ENCODE measurements at places on chromosomes 5 and 9.

DNA sequence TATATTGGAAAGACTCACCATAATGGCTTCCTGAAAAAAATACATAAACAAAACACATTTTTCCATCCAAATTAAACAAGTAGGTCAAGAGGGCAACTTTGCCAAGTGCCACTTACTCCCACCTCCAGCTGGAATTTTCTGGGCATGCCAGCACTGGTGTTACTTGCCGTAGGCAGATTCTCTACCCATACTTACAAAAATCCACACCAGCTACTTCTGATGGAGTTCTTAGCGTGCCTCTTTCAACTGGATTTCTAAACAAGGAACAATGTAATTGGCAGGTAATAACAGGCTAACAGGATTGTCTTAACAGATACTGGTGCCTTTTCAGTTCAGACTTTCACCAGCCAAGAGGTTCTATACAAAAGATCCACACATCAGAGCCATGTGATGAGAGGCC is 301.4 kb downstream of the MLLT3 start:
- DNase-seq, result no peak

- DNase-seq, result no peak
Observed at GRCh38 chr5:151602806-151603205, 11.7 kb upstream of the FAT2 start.

DNA sequence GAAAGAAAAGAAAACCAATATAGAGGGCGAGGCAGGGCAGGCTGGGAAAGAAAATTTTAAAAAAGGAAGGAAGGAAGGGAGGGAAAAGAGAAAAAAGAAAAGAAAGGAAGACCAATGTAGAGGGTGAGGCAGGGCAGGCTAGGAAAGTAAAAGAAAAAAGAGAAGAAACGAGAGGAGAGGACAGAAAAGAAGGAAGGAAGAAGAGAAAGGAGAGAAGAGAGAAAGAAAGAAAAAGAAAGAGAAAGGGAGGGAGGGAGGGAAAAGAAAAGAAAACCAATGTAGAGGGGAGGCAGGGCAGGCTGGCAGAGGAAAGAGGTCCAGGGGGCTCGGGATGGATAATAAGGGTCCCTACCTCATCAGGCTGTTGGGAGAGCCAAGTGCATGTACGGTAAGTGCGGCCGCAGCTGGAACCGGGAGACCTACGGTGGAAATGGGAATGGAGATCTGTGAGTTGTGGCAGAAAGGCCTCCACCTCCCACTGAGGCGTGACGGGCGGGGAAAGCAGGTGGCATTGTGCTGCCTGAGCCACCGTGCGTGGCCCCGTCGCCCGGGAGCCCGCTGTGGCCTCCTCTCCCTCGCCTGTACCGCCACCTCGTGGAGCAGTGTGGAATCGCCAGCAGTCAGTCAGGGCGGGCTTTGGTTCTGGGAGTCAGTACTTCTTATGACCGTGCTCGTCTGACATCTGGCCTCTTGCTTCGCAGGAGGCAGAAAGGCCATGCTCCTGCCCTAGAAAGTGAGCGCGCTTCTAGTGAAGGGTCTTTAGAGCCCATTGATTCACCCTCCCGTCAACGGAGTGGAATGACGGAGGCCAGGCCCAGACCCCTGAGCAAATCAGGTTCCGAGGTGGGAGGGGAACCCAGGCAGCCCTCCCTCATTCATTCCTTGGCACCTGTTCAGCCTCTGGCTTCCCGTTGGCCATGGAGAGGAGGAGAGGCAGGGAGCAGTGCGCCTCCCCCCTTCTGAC is 10.4 kb upstream of the NHP2 start:
- peak; percentile 95 for DNase-seq

DNA sequence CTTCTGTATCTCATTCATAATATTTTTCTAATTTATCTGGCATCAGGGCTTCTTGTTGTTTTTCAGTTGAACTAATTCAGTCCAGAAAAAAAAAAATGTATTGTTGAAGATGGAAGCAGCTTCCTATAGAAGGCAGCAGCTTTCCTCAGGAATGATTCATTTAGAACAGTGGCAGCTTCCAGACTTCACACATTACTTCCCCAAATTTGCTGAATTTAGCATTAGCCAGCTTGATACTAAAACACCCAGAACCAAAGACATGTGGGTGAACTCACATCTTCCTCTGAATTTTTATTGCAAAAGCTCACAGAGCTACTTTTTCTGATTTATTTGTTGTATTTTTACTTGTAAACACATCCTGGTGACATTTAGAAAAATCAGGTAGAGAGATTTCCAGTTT is 53.8 kb downstream of the HCN1 start:
- DNase-seq, result peak; percentile 81

GRCh38 chr5:40396317-40396716 is 283.4 kb upstream of the PTGER4 start:
- no peak for DNase-seq

- no peak for DNase-seq
Observed at GRCh38 chr5:10703676-10704075, 57.4 kb downstream of the DAP start.

DNA sequence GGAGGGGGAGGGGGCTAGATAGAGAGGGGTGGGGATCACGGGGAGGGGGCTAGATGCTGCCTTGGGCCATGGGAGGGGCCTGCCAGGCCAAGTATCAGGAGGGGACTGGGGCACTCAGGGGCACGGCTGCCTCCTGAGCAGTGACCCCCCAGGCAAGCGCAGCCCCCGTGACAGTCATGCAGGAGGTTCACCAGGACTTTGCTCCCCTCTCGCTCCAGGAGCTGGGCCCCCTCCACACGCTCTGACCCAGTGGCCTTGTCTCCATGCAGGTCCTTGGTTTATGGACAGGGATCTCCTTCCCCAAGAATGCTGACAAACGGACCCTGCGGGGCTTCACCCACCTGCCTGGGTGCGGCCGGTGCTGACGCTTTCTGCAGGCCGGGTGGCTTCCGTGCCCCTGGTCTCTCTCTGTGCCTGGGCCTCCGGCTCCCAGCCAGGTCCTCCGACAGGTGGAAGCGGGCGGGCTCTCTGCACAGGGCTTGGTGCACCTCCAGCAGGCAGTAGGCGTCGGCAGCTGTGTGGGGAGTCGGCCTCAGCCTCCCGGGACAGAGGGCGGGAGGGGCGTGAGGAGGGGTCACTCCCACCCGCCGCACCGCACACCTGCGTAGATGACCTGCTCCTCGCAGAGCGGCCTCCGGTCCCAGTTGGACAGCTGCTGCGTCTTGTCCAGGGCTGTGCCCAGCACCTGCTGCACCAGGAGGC is 46.8 kb upstream of the NRARP start:
- DNase-seq, result no peak

DNA sequence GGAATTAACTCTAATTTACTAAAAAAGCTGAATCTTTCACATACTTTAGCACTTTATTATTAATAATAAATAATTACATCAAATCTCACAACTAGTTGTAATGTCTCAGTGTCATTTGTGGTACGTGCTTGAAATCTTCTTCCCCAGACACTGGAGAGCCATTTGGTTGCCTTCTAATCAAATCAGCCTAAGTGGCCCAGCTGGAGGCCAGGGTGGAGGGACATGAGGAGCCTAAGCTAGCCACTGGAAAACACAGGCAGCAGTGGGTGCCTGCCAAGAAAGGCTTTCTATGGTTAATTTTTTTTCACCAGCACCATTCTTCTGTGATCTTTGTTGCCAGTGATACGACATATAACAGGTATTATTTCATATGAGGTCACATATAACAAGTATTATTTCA is 117.0 kb downstream of the ERCC6L2 start:
- no peak for DNase-seq

GRCh38 chr5:151427258-151427657 is 20.1 kb upstream of the SLC36A1 start:
- no peak for DNase-seq

DNA sequence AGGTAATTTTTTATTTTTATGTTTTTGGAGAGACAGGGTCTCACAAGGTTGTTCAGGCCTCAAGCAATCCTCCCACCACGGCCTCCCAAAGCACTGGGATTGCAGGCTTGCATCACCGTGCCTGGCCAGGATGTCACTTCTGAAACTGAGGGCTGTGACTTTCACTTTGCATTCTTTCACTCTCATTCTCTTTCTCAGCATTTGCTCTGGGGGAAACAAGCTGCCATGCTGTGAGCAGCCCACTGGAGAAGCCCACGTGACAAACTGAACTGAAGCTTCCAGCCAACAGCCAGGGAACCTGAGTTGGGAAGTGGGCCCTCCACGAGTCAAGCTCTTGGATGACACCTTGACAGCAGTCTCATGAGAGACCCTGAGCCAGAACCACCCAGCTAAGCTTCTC is 109.4 kb downstream of the C5orf15 start:
- no peak for DNase-seq

DNA sequence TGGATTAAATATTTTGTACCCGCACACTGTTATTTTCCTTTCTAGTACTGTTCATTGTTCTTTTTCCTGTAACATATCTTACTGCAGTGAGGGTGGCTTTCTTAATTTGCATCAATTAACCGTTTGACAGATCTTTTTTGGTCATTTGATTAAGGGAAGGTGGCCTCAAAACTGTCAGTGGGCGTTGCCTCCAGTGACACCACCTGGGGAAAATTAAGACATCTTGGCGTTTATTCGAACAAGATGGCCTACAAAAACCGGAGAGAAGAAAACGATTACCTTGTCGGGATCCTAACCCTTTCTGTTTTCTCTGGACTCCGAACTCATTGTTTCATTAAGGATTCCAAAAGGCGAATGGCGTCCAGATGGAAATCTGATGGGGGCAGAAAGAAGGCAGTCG is 2.0 kb downstream of the BASP1 start:
- DNase-seq, result peak; percentile 87

DNA sequence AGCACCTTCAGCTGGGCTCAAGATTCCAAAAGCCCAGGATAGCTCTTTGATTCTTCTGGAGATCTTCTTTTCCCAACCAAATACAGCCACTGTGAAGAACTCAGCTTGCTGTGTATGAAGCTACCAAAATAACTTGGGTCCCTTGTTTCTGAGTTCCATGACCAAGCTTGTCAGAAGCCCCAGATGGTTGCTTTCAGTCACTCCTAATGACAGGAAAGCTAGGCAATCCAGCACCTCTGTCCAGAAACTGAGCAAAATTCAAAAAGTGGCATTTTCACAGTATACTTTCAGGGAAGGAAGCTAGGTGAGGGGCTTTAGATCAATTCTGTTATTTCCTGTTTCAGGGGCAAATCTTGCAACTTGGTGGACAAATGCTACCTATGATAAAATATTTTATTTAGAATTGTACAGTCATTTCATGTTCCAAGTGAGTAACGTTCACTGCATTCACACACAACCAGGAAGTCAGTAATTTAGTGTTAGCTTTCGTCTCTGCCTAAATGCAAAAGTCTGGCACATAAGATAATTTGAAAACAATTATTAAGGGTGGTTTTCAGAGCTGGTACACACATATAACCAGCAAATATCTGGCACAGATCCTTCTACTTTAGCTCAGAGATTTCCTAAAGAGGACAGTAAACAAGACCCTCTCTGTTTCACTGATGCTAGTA is 330.1 kb downstream of the GLIS3 start:
- DNase-seq, result no peak

DNA sequence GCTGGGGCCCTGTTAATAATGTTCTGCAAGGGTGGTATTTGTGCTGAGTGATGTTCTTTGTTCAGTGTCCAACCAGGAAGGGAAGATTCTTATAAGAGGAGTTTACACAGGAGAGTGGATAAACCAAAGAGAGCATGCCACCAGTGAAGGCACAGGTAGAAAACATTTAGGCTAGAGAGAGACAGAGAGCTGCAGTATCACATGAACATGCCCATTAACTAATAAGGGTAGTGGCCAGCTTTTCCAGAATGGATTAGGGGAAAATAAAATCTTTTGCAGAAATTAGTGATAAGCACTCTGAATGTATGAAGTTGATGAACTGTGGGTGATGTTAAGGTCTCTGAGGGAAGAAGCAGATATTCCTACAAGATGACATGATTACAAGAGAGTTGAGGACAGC is 54.1 kb upstream of the PRLR start:
- no peak for DNase-seq

DNA sequence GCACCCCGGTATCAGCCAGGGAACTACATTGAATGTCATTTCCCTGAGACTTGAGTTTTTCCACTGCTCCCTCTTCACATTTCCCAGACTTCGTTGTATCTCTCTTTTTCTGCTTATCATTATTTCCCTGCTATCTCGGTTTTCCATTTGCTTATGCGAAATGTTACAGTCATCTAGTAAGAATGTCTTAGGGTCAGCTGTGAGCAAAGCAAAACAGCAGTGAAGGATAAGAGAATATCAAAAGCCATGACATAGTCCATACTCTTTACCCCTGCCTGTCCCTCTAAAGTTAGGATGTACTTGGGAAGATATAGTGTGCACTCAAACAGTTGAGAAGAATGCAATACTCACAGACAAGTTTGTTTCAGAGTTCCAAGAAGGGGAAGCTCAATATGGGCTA is 88.7 kb downstream of the ITGA1 start:
- no peak for DNase-seq

DNA sequence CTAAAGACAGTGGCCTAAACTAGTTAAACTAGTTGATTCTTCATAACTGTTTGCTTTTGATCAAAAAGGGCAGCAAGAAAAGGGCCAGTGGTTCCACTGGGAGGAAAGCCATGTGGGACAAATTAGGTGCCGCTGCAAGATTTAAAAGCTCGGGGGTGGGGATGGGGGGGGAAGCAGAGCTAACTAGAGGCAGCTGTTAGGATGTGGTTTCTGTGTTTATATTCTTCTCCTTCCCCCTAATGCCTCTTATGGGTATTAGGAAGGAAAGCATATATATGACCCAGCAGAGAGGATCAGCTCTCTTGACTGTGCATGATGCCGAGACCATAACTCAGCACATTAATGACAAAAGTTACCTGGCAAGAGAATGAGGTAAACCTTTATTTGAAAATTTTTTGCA is 65.7 kb downstream of the EFNA5 start:
- no peak for DNase-seq

DNA sequence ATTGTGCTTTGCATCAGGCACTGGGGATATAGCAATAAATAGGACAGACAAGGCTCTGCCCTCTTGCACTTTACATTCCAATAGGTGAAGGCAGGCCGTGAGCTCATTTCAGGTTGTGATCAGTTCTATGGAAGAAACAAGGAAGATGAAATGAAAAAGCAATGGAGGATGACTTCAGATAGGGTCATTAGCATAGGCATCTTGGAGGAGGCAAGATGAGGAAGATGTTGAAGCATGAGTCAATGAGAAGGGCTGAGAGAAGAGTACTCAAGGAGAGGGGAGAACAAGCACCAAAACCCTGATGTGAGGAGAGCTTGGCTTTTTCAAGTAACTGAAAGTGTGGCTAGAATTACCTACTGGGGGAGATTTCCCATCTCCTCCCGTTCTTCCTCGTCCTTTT is 5.0 kb upstream of the SPARC start:
- DNase-seq, result no peak

GRCh38 chr5:78360924-78361630 is 660 bp downstream of the SCAMP1 start:
- DNase-seq, result peak; percentile 54

DNA sequence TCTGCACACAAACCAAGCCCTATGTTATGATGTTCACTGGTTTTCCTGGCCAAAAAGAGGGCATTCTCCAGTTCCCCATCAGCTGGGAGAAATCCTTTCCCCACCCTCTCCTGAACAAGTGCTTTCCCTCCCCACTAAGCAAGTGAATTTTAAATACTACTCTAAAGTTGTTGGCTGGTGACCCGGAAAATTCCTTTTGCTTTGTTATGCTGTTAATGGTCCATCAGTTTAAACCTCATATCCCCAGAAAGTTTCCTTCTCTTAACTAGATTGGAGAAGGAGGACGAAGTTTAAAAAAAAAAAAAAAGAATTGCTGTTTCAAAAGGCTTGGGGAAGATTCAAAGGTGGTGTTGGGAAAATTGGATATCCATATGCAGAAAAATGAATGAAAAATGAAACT is 21.9 kb upstream of the SPRY4 start:
- DNase-seq, result no peak

Measured in brain (organoid and tissue), 16 donors.